ENCODE measurements at places on chromosomes 4 and X. TPM values are rescaled to one million over a fixed set of nuclear protein-coding genes. Genes with fewer than 3 reads are reported as not detected.

Gene P2RY4
- total RNA-seq = 0.15 TPM

Gene SMS
- total RNA-seq = 301 TPM

DNA sequence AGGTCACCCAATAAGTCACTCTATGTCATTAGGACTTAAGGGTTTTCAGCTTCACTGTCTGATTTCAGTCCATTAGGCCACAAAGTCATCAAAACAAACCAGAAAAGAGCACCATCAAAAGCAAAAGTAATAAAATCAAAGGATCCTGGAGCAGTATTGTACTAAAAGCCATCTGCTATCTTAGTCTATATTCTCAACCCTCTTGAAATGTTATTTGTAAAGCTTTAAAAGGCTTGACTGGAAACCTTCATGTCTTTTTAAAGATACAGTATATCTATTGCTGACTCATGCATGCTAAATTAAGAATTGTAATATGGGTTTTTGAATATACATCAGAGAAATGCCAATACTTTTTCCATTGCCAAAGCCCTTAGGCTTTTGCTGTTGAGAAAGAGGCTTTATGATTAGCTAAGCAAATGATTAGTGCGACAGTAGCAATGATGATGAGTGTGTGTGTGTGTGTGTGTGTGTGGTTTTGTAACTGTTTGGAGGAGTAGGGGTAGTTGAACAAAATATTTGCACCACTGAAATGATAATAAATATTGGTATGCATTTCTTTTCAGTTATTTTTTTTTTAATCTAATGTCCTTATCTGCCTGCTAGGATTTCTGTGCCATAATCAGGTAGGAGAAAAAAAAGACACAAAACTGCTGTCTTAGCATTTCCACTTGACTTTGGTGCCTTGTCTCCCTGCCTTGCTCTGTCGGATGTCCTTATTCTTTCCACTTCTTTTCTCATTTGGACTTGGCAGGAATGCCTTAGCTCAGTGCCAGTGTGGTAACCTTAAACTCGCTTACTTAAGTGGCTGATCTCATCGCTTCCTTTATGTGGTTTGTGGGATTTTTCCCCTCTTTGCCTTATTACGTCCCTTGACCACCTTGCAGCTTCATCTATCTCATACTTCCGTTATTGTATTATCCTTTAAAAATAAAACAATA lies 119.7 kb downstream of the PCDH7 start:
- DNase-seq = peak; percentile 37

DNA sequence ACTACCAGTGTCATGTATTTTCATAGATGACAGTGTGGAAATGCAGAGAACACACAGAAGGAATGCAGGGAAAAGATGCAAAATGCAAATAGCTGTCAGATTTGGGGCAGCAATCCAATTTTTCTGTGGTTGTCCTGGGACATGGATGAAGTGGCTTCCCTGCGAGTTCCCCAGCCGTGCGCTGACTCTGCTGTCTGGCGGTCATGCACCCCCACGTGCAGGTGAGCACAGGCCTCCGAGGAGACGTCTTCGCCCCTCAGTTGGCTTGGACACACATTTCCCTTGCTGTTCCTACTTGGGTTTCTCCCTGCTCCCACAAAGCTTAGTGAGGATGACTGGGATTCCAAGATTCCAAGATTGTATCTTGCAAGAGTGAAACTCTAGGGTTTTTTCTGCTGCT lies 24.4 kb downstream of the BLOC1S4 start:
- no peak for DNase-seq

Gene DAPP1
- total RNA-seq = 0.76 TPM

- DNase-seq = peak; percentile 68
Observed at GRCh38 chr4:145619639-145619996, 433 bp downstream of the MMAA start.

DNA sequence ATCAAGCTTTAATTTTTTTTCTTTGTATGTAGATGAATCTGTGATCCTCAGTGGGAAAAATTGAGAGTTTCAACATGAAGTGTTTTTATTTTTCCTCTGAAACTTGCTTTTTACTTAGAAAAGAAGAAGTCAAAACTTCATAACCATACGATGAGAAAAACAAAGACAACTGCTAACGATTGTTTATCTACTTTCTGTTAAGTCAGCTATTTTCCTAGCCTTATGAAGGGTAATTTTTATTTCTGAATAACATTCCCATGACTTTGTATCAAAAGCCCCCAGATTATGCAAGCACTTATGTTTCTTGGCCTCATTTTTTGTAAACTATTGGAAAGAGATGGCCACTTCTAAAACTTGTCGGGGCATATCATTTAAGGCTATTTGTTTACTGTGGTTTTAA lies 645.1 kb upstream of the PRKX start:
- DNase-seq = no peak

DNA sequence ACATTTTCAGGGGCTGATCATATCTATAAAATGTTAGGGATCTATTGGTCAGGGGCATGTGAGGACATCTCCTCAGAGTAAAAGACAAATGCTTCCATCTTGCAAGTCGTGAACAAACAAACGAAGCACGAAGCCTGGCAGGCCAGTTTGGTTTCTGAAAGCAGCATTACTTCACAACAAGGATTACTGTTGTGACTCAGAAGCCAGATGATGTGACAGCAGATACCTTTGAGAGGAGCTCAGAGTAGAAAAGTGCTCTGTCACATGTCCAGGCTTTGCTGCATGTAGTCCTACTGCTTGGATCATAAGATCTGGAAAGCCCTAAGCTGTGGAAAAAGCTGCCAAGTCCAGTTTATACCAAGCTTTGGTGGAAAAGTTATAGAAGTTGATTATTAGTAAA lies 1827.2 kb downstream of the ARAP2 start:
- DNase-seq = peak; percentile 52

Gene CENPU
- 64.1 TPM for total RNA-seq

DNA sequence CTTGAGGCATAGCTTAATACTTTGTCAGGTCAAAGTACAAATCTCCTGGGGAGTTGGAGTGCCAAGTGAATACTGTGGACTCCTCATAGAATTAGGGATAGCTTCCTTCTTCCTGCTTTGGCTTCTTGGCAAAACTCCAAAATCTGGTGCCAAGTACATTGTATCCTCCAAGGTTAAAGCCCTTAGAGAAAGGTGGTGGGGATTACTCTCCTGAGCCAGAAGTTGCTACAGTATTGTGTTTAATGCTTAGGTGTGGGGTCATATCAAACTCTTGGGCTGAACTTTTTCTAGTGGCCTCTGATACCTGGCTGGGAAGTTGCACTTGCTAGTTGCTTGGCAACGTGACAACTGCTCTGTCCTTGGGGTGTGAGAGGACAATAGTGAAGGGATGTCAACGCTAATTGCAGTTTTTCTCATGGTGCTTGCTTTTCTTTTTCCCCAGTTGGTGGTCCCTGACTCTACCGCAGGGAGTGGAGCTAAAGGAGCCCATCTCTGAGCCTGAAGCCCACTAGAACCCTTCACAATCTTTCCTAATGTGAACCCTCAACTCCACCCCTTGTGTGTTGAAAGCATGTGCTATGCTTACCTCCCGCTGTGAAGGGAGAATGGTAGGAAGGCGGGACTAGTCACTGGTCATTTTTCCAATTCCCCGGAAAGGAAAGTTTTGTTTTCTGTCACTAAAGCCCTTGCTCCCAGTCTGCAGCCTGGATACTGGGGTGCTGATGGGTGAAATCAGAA lies 35.5 kb downstream of the DLG3 start:
- DNase-seq = peak; percentile 32
